Substantia nigra (tissue), 51 donors: ENCODE measurements at places on chromosomes 3 and 15.

- DNase-seq: no peak
These were observed 15.2 kb downstream of the CA12 start for GRCh38 chr15:63366451-63366850.

GRCh38 chr15:85094685-85095084 is 113.0 kb downstream of the PDE8A start:
- DNase-seq: no peak

DNA sequence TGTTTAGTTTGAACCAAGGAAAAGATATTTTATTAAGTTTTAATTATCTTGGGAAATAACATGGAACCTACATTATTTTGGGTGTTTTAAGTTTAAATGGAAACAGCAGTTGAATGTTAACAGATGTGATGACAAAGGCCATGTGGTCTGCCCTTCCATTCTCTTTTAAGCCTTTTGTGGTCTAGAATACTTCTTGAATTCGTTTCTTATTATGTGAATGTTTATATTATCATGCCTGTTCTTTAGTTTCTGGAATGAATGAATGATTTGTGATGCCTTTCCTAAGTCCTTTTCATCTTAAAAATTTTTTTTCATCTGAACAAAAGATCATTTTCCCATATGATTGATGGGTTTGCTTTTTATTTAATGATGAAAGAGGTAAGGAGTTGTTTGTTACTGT is 44.6 kb downstream of the SNRK start:
- DNase-seq: no peak

- no peak for DNase-seq
These were observed 165.5 kb upstream of the FEZF2 start for GRCh38 chr3:62538691-62539356.

DNA sequence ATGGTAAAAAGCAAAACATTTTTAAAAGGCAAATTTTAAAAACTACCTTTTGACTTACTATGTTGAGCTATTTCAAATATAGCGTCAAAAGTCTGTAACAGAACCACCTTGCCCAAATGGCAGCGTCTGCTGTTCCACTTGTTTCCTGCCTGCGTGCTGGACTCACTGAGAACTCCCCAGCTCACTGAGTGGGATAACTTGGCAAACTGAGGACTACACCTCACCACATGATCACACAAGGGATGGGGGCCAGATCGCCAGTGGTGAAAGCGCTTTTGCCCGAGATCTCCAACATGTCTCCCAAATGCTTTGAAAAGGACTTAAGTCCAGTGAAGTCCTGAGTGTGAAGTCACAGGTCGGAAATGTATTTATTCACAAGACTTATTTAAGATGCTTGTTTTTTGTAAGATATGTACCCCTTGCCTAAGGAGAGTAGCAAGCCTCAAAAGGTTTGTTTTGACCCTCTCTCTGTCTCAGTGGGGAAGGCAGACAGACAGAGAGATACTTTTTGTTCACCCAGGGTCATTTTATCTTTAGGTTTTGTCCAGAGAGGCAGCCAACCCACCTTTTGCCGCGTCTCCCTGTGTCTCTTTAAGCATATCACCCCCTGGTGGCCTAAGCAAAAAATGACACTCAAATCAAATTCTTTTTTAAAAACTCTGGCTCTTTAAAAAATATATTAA is 192.6 kb downstream of the PDZRN3 start:
- DNase-seq: no peak

- no peak for DNase-seq
These were observed 435.5 kb upstream of the TGFBR2 start for GRCh38 chr3:30170681-30171438.

- peak; percentile 22 for DNase-seq
These were observed 826 bp downstream of the SHC4 start for GRCh38 chr15:48962662-48963523.

- no peak for DNase-seq
These were observed 372.1 kb upstream of the ARHGEF26 start for GRCh38 chr3:153749070-153749610.
